Activated naive CD4-positive, alpha-beta T cell treated with anti-CD3 and anti-CD28 coated beads, Interleukin-2, amount 50 U/mL, for 72 hours (primary cell): ENCODE measurements at places on chromosomes 5 and 9.

DNA sequence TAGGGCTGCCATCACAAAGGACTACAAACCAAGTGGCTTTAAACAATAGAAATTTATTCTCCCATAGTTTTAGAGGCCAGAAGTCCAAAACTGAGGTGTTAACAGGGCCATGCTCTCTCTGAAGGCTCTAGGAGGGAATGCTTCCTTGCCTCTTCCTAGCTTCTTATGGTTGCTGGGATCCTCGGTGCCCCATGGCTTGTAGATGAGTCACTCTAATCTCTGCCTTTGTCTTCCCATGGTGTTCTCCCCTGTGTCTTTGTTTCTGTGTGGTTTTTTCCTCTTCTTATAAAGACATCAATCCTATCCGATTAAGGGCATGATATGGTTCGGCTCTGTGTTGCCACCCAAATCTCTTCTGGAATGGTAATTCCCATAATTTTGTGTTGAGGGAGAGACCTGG lies 178.8 kb upstream of the NREP start:
- DNase-seq = no peak

DNA sequence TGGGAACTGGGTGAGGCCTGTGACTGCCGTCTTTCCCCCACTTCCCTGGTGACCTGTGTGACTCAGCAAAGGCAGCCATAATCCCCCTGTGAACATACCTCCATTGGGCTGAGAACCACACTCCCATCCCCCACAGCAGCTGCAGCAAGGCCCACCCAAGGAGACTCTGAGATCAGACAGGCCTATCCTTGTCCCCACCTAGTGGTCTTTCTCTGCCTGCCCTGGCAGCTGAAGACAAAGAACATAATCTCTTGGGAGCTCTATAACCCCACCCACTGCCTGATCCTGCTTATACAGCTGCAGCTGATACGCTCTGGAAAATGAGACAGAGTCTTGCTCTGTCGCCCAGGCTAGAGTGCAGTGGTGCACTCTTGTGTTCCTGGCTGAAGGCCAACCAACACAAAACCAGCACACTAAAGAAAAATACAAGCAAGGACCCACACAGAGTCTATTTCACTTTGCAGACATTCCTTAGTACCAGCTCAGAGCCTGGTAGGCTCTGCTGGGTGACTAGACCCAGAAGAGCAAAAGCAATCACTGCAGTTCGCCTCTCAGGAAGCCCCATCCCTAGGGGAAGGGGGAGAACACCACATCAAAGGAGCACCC lies 106.7 kb downstream of the MCTP1 start:
- no peak for DNase-seq

DNA sequence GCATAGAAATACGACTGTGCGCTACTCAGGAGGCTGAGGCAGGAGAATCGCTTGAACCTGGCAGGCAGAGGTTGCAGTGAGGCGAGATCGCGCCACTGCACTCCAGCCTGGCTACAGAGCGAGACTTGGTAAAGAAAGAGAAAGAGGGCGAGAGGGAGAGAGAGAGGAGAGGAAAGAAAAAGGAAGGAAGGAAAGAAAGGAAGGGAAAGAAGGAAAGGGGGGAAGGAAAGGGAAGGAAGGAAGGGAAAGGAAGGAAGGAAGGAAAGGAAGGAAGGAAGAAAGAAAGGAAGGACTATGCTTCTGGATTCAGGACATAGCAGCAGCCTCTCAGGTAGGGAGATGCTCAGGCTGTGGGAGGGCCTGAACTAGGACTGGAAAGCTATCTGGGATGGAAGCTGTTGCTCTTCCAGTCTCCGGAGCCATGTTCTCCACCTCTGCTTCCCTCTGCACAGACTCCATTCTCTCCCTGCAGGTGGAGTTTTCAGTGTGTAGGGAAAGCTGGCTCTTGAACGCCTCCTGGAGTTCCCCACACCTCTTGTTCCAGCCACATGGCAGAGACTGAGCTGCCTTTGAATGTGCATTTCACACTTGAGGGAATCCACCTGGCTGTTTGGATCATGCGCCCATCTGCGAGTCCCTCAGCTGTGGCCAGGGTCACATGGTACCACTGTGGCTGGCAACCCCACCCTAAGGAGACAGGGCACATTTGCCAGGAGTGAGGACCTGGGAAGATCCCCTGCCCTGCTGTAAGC lies 9.1 kb downstream of the SWI5 start:
- DNase-seq = no peak

GRCh38 chr5:175387144-175387543 lies 56.8 kb downstream of the DRD1 start:
- DNase-seq = no peak

- no peak for DNase-seq
Measured at GRCh38 chr9:115295734-115296133, 177.8 kb upstream of the TNC start.

GRCh38 chr5:96584712-96585111 lies 77.5 kb upstream of the CAST start:
- DNase-seq = no peak

- no peak for DNase-seq
Measured at GRCh38 chr9:1495282-1496030, 445.3 kb downstream of the DMRT2 start.

- no peak for DNase-seq
Measured at GRCh38 chr5:43274435-43275114, 38.6 kb downstream of the HMGCS1 start.

DNA sequence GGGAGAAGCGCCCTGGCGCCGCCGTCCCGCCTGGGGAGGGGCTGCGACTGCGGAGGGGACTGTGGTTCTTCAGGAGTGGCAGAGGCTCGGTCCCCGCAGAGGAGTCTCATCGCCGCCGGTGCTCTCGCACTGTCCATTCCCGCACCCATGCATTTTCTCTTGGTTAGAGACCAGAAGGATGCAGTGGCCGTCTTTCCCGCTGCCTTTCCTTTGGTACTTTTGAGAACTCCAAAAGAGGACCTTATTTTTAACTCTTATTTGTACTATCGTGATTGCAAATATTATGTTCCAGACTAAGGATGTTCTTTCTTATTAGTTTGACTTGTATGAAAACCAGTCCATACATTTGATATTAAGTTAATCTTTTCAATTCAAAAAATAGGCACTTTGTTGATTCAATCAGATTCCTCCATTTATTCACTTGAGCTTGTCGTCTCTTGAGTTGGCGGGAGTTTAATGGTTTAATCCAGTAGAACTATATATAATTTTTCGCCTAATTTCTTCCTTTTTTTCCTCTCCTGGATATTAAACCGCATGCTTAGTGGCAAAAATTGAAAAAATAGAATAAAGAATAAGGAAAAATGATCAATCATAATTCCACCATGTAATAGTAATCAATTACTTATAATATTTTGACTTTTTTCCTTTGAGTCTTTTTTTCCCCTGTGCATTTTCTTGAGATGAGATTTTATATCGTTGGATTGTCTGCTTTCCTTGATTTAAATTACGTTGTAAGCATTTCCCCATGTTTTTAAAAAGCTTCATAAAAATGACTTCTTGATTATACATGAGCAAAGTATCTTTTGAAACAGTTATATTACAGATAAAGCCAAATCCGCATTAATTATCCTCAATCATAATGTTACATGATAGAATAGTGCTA lies 861 bp downstream of the ZFYVE16 start:
- DNase-seq = no peak

- no peak for DNase-seq
Measured at GRCh38 chr9:38003946-38004808, 64.8 kb downstream of the SHB start.

- DNase-seq = no peak
Measured at GRCh38 chr9:128390150-128390812, 19.1 kb downstream of the URM1 start.

GRCh38 chr5:170273968-170274710 lies 23.4 kb downstream of the LCP2 start:
- DNase-seq = no peak

DNA sequence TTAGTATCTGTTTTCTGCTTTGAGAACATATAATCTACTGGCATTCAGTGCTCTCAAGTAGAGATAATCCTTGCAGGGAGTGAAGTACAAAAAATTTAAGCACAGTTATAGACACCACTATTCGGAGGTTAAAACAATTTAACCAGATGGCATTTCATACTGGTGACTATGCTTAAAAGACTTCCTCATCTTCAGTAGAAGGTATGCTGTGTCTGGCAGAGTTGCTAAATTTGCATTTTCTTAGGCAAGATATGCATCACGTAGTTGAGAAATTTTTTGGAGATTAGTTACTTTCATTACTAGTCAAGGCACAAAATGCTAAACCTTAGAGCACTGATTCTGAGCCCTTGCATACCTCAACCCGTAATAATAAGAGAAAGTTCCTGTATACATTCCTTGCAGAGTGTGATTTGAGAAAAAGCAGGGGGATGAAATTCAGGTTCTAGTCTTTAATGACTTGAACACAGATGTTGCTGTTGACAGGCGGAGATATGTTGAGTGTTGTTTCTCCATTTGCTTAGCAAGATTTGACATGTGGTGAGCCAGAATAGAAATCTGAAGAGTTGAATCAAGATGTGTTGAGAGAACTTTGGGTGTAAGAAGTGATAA lies 70.8 kb upstream of the STARD4 start:
- DNase-seq = no peak

DNA sequence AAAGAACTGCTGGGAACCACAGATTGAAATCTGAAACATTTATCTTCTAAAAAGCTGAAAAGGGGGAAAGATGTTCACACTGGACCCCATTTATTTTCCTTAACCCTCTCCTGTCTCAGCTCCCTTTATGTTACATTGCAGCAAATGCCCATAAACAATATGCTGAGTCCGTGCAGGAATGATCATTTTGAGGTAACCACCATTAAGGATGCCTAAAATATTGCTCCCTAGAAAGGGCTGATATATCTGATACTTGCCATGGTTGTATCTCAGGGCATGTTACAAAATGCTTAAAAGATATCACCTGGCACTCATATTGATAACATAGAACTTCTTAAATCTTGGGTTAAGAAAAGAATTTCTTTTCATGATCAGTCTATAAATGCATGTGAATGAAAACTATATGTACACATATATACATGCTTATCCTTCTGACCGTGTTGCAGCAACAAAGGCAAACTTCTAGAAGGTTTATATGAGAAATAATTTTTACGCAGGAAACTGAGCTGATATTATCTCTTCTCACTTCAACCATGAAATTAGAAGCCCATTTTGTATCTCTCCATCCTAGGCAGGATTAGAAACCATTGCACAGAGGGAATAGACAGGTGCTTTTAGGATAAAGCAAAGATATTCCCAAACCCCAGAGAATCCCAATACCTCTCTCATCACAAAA lies 362.7 kb upstream of the SLC30A5 start:
- no peak for DNase-seq

DNA sequence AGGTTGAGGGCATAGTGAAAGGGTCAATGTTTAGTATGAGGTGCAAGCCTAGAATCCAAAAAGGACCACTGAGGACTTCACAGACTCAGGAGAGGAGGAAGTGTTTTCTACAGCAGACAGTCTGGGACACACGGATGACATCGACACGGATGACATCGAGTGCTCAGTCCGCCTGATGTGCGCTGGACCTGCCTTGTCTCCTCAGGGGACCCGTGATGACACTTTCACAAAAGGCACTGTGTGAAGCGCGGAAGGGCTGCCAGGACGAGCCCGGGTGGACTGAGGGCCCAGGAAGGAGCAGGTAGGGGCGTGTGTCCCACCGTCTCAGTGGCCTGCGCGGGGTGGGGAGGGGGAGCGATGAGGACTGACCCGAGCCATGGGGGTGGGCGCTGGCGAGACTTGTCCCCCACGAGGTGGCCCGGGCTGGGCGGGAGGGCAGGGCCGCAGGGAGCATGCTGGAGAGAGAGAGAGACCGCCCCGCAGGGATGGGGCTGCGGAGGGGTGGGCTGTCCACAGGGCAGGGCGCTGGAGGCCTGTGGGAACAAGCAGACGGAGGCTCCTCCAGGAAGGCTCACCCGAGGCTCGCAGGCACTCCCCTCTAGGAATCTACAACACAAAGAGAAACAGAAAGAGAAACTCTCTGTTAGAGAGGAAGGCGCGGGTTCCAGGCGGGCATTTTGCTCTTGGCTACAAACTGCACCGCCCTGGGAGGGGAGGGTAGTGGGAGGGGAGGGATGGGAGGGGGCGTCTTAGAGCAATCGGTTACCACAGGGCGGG lies 54.9 kb downstream of the USP20 start:
- DNase-seq = peak; percentile 68

DNA sequence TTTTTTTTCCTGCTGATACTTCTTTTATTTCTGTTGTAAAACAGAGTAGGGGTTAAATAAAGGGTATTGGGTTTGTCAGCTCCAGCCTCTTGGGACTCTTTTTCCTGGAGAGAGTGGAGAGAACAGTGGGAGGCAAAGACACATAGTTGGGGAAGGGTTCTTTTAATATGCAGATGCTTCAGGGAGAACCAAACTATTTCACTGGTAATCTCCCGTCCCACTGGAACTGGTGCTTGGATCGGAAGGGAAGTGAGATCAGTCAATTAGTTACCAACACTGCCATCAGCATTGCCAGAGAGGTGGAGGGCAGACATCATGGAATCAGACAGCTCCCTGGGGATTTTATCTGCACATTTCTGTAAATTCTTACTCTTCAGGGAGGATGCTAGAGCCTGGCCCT lies 47.6 kb upstream of the ELOVL7 start:
- no peak for DNase-seq

GRCh38 chr9:20722221-20722620 lies 38.2 kb downstream of the FOCAD start:
- DNase-seq = no peak

- no peak for DNase-seq
Measured at GRCh38 chr9:98964201-98964600, 20.5 kb downstream of the COL15A1 start.

DNA sequence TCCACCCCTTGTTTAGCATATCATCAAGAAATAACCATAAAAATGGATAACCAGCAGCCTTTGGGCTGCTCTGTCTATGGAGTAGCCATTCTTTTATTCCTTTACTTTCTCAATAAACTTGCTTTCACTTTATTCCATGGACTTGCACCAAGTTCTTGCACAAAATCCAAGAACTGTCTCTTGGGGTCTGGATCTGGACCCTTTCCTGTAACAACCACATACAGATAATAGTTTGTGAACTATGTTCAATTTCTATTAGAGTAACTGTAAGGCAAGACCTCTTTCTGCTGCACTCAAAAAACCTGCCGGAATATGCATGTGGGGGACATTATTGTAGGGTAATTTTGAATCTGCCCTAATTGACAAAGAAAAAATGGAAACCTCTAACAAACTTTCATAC lies 66.9 kb upstream of the TMEM215 start:
- no peak for DNase-seq

- no peak for DNase-seq
Measured at GRCh38 chr5:174115226-174115625, 69.7 kb downstream of the NSG2 start.

DNA sequence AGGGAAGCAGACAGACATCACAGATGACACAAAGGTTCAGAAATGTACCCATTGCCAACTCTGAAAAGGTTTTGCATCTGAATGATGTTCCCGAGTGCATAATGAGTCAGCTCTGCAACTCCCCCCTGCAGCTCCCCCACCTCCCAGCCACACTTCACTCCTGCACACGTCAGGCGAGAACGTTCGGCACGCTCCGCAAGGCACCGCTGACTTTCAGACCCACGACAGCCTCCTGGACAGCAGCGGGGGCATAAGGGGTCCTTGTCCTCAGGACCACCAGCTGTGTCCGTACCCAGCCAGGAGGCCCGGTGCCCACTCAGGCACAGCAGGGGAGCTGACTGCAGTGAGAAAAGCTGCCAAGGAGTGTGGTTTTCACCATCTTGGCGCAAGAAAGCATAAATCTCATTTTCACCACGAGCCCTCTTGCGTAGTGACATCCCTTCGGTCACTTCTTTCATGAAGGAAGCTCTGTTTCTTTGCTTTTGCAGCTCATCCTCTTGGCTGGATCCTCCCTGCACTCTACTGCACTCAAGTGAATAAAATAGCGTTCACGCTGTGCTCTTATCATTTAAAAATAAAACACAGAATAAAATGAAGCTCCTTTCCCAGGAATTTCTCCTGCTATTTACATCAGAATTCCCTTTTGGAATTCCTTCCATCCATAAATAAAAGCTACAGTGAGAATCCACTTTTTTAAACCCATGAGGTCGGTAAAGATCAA lies 9.9 kb downstream of the GFPT2 start:
- no peak for DNase-seq
